ENCODE measurements at places on chromosomes 4 and X.

GRCh38 chr4:104743215-104743653 is 248.5 kb upstream of the CXXC4 start:
- peak; percentile 17 for DNase-seq

- no peak for DNase-seq
Observed at GRCh38 chr4:15847746-15848145, 69.6 kb downstream of the CD38 start.

DNA sequence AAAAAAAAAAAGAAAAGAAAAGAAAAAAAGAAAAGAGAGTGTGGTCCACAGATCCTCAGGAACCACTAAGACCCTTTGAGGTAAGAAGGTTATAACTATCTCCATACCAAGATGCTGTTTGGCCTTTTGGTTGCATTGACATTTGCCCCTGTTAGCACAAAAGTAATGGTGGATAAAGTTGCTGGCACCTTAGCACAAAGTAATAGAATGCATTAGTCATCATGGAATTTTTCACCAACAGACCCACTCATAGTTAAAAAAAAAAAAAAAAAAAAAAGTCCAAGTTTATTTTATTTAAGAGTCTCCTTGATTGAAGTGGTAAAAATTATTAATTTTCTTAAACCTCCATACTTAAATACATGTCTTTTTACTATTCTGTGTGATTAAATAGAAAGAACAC is 78.4 kb upstream of the RBPJ start:
- DNase-seq = no peak

GRCh38 chr4:75675004-75675531 is 1.9 kb upstream of the G3BP2 start:
- no peak for DNase-seq

GRCh38 chr4:2168469-2169319 is 73.2 kb downstream of the HAUS3 start:
- DNase-seq = no peak

- no peak for DNase-seq
Observed at GRCh38 chr4:163353054-163353453, 9.4 kb downstream of the NPY5R start.

GRCh38 chrX:130563476-130563875 is 161.7 kb downstream of the RBMX2 start:
- no peak for DNase-seq

DNA sequence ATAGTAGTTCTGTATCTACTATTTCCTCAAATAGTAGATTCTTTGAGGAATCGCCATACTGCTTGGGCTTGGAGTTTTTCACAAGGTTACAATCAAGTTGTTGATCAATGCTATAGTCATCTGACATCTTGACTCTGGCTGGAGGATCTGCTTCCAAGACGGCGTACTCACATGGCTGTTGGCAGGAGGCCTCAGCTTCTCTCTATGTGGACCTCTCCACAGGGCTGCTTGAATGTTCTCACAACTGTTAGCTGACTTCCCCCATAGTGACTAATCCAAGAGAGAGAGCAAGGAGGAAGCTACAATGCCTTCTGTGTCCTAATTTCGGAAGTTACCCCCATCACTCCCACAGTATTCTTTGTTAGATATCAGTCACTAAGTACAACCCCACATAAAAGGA is 10.3 kb downstream of the EGFL6 start:
- no peak for DNase-seq

DNA sequence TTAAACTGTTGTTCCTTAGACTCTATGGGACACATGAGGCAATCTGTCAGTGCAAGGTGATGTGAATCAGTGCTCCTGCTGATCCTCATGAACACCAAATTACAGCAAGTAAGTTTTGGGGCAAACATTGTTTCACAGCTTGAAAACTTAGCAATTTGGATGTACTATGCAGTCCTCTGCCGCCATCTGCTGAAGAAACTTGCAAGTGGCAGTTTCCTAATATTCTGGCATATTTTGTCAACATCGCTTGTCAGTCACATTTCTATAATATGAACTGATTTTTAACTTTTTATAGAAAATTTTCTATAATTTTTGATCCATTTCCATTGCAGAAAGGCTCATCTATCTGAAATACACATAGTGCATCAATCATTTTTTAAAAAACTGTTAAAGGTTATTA is 56.3 kb downstream of the ZAR1 start:
- peak; percentile 3 for DNase-seq

- no peak for DNase-seq
Observed at GRCh38 chr4:168766604-168767316, 243.3 kb downstream of the CBR4 start.

- DNase-seq = peak; percentile 60
Observed at GRCh38 chr4:169293343-169294176, 22.8 kb upstream of the SH3RF1 start.

DNA sequence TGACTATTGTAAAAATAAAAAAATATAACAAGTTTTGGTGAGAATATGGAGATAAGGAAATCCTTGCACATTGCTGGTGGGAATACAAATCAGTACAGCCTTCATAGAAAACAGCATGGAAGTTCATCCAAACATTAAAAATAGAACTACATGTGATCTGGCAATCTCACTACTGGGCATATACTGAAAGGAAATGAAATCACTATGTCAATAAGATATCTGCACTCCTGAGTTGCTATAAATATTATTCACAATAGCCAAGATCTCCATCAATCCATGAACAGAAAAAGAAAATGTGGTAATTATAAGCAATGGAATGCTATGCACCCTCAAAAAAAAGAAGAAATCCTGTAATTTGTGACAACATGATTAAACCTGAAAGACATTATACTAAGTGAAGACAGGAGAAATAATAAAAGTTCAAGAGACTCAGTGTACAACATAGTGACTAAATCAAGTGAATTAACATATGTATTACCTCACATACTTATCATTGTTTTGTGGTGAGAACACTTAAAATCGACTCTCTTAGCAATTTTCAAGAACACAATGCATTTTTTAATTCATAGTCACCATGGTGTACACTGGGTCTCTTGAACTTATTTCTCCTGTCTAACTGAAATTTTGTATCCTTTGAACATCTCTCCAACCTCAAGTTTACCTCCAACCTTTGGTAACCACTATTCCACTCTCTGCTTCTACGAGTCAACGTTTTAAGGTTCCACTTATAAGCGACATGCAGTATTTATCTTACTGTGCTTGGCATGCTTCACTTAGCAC is 1703.7 kb upstream of the AGA start:
- no peak for DNase-seq

DNA sequence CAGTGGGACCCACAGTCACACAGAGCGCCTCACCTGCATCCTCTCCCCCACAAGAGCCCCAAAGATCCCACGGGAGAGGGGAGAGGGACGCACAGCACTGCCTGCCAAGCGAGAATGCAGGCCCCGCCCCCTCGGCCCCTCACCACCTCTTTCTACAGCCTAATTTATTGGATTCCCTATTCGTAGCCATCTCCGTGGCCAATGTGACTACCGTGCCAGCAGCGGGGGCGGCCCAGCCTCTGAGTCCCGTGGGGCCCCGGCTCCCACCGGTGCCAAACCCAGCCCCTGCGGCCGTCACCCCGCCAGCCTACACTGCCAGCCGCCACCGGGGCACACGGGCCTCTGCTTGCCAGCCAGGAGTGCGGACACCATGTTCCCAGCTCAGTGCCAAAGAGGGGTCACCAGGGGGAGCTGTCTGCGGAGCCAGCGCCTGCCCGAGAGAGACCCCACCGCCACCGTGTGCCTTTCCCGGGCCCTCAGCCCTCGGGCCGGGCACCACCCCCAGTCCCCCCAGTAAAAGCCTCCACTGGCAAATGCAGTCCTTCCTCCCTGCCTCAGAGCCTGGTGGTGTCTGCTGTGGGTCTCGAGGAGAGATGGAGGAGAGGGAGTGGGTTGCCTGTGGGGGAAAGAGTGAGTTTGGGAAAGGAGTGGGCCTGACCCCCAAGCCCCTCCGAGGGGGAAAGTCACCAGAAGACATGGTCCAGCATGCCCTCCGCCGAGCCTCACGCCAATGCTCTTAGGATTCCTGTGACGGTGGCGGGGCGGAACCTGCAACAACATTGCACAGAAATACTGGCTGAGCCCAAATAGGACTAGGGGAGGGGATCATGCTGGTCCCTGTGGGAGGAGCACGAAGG is 19.6 kb upstream of the PLXNB3 start:
- DNase-seq = no peak

GRCh38 chr4:34039766-34040165 is 2204.5 kb downstream of the ARAP2 start:
- no peak for DNase-seq

- no peak for DNase-seq
Observed at GRCh38 chrX:132171478-132171877, 43.7 kb upstream of the FRMD7 start.

DNA sequence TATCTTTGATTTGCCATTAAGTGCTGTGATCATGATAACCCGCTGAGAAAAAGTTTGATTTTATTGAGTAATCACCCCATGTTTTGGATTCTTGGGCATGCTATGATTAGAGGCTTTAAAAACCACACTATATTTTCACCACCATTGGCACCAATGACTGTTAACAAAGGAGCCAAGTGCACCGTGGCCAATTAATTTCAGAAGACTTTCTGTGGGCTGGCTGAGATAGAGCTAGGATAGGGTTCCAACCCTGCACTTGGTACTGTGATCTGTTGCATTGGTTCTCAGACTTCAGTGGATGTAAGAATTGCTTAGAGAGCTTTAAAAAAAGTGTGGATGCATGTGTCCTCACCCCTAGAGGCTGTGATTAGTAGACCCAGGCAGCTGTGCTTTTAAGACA is 32.4 kb downstream of the OCRL start:
- no peak for DNase-seq

- no peak for DNase-seq
Observed at GRCh38 chr4:107210450-107211239, 174.5 kb upstream of the DKK2 start.

GRCh38 chr4:162761965-162762364 is 404.7 kb downstream of the NAF1 start:
- no peak for DNase-seq

- DNase-seq = peak; percentile 16
Observed at GRCh38 chr4:150078041-150078578, at the start of gene DCLK2. DCLK2 (plus strand) TSS chr4:150078445; CDS start chr4:150079028, 583 bp downstream.

DNA sequence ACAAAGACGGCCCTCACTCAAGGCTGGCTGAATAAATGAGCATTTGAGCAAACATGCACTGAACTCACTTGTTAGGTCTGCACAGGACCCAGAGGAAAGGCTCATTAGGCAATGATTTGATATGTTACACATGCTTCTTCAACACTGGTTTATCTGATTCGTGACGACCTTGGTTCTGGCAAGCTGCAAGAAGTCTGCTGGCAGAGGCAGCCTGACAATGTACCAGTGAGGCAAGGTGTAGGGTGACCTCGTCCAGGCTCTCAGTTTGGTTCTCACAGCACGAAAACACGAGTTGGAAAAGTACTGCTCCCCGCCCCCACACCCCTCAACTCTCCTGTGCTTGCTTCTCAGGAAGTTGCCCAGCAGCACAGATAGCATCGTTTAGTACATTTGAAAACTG is 63.1 kb upstream of the CITED1 start:
- no peak for DNase-seq

- DNase-seq = peak; percentile 71
Observed at GRCh38 chrX:154396973-154397887, 947 bp upstream of the RPL10 start.

- no peak for DNase-seq
Observed at GRCh38 chr4:155643087-155643486, 23.6 kb upstream of the GUCY1A1 start.

GRCh38 chr4:110953898-110954297 is 331.0 kb upstream of the PITX2 start:
- no peak for DNase-seq

GRCh38 chrX:130631011-130631410 is 229.2 kb downstream of the RBMX2 start:
- DNase-seq = no peak

- no peak for DNase-seq
Observed at GRCh38 chr4:113472864-113473263, 288.7 kb downstream of the CAMK2D start.

GRCh38 chr4:176350671-176351070 is 30.9 kb downstream of the SPCS3 start:
- no peak for DNase-seq

GRCh38 chrX:54089191-54089590 is 44.9 kb upstream of the PHF8 start:
- DNase-seq = no peak

DNA sequence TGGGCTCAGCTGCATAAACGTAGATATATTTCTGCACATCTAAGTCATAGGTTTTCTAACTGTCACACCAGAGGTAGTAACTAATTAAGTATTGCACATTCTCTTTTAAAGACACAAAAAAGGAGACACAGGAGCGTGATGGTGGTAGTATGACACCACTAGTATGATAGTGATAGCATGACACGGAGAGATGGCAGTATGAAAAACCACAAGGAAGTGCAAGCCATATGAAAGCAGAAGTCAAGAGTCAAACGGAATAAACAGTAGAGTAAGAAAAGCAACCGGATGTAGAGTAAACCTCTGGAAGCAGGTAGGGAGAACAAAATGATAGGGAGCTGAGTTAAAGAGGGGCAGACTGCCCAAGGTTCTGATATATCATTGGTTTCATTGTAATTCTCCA is 382.2 kb upstream of the INTU start:
- DNase-seq = no peak

DNA sequence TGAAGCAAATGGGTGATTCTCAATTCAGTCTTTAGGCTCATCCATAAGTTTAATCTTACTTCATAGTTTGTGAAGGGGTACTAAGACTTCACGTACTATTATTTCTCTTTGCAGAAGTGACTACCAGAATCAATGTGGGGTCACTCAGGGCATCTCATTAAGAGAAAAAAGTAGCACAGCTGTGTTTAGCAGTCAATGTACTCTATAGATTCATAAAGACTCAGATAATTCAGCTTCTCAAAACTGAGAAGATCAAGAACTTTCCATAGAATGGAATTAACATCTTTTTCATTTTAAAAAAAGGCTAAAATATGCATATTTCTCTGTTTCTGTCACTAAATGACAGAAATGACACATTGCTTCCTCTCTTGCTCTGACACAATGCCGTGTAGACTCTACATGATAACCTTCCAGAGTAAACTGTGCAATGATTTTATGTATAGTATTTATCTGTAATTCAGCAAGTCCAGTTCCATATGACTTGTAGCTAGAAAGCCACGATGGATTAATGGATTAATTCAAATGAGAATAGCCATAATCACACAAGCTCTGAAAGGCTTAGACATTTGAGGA is 20.3 kb upstream of the LSM6 start:
- no peak for DNase-seq

DNA sequence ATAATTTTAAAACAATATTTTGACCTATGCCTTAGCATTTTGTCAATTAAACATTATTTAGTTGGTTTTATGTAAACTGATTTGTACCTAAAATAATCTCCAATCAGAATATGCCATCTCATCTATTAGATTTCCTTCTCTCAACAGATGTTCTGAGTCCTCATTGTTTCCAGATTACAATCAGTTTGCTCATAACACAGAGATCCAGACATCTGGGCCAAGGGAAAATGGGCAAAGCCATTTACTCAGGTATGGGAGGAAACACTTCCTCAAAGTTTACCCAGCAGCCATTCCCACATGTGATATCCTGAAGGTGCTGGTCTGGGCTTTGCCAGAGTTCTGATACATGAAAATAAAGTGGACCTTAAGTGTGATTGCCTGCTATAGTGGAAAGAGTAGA is 217.9 kb upstream of the GPC4 start:
- no peak for DNase-seq

GRCh38 chr4:125244848-125245450 is 69.8 kb upstream of the FAT4 start:
- DNase-seq = no peak

- no peak for DNase-seq
Observed at GRCh38 chr4:152817331-152817730, 37.6 kb downstream of the ARFIP1 start.

- DNase-seq = no peak
Observed at GRCh38 chrX:15988661-15989603, 134.3 kb upstream of the AP1S2 start.

Data from naive B cell (primary cell).